ENCODE measurements at places on chromosomes 6 and 20.

DNA sequence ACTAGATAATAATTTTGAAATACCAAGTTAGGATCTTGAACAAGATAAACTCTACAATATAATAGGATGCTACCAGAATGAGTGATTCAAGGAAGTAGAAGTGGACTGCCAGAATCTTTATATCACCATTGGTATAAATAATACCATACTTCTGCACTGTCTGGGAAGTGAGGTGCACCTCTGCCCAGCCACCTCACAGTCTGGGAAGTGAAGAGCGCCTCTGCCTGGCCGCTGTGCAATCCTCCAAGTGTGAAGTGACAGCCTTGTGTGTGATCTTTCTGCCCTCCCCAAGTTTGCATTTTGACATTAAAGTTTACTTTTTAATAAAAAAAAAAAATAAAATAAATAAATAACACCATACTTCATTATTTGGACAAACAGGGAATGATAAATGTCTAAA lies 18.8 kb downstream of the LATS1 start:
- DNase-seq, result no peak

GRCh38 chr6:135985471-135985870 lies 134.0 kb downstream of the PDE7B start:
- no peak for DNase-seq

DNA sequence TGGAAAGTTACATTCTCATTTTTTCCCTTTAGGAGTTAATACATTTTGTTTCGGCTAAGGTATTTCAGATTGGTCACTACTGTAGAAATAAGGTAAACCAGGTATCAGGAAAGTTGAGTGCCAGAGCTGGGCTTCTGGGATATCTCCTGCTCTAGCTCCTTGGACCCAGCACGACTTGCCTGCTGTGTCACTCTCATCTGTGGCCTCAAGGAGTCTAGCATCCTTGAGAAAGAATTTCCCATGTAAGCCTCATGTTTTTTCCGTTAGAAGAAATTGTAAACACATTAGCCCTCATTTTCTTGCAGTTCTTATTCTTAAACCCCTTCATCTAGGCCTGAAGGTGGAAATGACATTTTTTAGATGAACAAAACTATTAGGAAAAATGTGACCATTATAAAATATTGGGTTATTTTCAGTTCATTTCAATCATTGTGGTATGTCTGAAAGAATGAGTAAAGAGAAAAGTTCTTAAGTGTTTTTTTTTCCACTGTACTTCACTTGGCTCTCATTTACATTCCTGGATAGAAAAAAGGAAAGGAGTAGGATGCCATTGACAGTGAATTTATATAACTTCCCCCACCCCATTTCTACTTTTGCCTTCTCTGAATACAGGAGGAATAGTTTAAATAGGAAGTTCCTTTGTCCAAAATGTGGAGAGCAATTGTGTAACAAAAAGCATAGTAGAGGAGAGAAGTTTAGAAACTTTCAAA lies 46.7 kb downstream of the CD2AP start:
- no peak for DNase-seq

- DNase-seq, result no peak
Observed at GRCh38 chr20:53085720-53086119, 113.6 kb downstream of the TSHZ2 start.

GRCh38 chr20:51043811-51044210 lies 20.9 kb upstream of the KCNG1 start:
- DNase-seq, result no peak

DNA sequence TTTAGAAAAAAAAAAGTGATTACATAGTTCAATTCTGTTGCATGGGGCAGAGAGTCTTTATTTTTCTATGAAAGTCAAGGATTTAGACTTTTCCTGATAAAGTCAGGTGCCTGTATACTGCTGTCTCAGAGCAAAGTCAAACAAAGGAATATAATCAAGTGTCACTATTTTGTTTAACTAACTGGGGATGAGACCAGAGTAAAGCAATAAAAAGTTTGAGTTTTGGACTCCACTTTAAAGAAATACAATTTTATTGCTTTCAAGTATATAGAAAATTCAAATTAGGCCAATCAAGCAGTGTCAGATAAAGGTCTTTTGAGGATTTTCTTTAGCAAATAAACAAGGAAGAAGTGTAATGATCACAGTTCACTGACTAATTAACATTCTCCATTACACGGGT lies 48.7 kb upstream of the MYLIP start:
- no peak for DNase-seq

- DNase-seq, result no peak
Observed at GRCh38 chr20:44151621-44152416, 35.2 kb downstream of the JPH2 start.

DNA sequence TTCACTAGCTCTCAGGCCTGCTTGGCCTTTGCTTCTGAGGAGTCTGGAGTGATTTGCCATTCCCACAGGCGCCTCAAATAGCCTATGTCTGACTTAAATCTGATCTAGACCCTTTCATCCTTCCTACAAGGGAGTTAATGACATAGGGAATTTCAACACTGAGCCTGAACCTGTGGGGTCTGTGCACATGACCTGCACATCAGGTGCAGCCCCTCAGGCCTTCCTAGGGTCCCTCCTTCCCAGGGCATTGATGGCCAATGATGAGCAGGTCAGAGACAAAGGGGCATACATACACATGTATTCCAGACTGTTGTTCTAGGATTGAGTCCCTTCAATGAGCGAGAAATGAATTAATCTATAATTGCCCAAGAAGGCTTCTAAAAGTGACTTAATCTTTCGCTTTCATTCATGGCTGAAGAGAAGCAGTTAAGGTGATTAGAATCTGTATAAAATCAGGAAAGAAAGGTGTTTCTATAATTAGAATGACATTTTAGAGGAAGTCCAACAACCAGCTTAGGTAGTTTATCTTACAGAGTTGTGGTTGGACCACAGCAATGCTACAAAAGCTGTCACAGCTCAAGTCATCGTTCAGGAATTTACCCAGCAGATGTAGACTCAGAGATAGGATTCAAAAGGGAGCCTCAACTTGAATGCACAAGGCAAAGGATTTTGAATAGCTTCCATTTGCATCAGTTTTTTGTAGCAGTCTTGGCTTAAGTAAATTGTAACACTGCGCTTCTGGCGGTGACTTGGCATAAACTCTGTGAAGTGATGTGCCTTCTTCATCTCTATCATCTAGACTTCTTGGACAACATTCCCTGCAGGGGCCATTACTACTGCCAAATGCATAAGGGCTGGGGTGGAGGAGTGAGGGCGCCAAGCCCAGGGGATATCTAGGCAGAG lies 27.0 kb upstream of the TBC1D7 start:
- DNase-seq, result no peak

- no peak for DNase-seq
Observed at GRCh38 chr20:1430004-1430451, 36.6 kb downstream of the NSFL1C start.

GRCh38 chr6:113433335-113433991 lies 423.7 kb upstream of the MARCKS start:
- DNase-seq, result no peak

GRCh38 chr6:157229132-157229618 lies 94.1 kb downstream of the TMEM242 start:
- peak; percentile 63 for DNase-seq

- DNase-seq, result no peak
Observed at GRCh38 chr6:113104951-113105350, 752.2 kb upstream of the MARCKS start.

- no peak for DNase-seq
Observed at GRCh38 chr6:42520786-42521607, 42.8 kb upstream of the UBR2 start.

- DNase-seq, result no peak
Observed at GRCh38 chr6:128425856-128426255, 94.5 kb downstream of the PTPRK start.
